Activated T-cell treated with anti-CD3 and anti-CD28 coated beads, Interleukin-2, amount 50 U/mL, for 24 hours (primary cell): ENCODE measurements at places on chromosomes 13 and 19.

- H3K27ac ChIP-seq = peak within 1 kb of the TSS; percentile 94
- peaks cover 27% of the 10 kb centered on the region for H3K36me3 ChIP-seq
- H3K27me3 ChIP-seq = no peaks in the 10 kb centered on the region
- peak within 1 kb of the TSS; percentile 95 for H3K4me3 ChIP-seq
- no peak for DNase-seq
Observed at GRCh38 chr19:49766930-49767299, at the start of gene AP2A1. Gene AP2A1, plus strand, starts transcription at chr19:49767001. Its CDS starts 133 bp downstream, at chr19:49767134.

DNA sequence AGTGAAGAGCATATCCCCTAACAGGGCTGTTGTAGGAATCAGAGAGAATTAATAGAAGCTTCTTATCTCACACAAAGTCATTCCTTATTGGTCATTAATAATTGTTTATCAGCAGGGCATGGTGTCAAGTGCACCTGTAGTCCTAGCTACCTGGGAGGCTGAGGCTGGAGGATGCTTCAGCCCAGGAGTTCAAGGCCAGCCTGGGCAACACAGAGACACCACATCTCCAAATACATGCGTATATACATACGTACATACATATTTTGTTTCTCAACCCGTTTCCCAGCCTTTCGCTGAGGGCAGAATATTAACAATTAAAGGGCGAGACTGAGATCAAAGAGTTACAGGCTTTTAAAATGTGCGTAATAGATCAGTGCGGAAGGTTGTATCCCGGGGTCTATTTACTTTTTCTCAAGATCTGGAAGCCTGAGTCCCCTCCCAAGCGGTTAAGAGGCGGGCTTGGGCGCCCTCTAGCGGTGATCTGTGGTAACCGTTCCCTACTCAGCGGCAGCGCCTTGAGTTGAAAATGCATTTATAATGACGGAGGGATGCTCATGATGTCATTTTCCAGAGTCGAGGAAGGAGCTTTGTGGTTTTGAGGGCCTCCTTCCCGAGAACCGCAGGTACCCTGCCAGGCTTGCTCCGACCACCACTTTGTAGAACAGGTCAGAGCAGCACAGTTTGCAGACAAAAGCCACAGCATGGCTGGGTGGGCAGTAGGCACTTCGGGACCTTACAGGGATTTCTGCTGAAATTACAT lies 169.6 kb upstream of the GPR12 start:
- no peaks in the 10 kb centered on the region for H3K36me3 ChIP-seq
- H3K4me3 ChIP-seq = no peak overlapping the region
- peaks cover 8% of the 10 kb centered on the region for H3K27me3 ChIP-seq
- H3K27ac ChIP-seq = no peak overlapping the region

DNA sequence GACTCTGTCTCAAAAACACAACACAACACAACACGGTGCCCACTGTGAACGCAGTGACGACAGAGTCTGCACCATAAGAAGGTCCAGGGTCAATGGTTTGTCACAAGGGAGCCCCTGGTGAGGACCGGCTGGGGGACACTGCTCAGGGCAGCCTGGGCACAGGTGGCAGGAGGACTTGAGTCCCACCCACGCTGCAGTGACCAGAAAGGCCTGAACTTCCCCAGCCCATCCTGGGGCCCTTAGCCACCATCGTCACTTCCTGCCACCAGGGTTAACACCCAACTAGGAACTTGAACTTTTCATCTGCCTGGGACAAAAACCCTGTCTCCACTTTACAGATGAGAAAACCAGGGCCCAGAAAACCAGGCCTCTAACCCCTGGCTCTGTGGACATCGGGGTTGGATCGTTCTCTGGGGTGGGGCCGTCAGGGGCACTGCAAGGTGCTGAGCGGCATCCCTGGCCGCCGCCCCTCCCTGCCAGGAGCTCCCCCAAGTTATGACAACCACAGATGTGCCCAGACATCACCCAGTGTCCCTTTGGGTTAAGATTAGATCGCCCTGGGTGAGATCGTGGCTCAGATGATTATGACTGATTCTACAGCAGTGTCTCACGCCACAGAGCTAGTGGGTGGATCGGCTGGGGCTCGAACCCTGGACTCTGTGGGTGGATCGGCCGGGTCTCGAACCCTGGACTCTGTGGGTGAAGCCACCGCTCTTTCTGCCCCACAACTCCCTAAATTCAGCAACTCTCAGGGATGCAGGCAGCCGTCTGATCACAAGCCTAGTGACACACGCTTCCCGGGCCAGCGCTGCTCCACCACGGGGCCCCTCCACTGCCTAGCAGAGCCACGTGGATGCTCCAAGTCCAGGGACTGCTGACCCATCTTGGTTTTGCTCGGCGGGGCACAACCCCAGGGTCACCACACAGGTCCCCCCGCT lies 14.0 kb downstream of the MOB3A start:
- H3K36me3 ChIP-seq = peaks cover 82% of the 10 kb centered on the region
- peak overlapping the region; percentile 98 for H3K27ac ChIP-seq
- H3K4me3 ChIP-seq = peak overlapping the region; percentile 96
- DNase-seq = peak; percentile 65

GRCh38 chr19:46297700-46298478 lies 1.0 kb downstream of the HIF3A start:
- no peak overlapping the region for H3K4me3 ChIP-seq
- H3K27ac ChIP-seq = no peak overlapping the region
- no peaks in the 10 kb centered on the region for H3K4me1 ChIP-seq

- peak overlapping the region; percentile 100 for H3K27ac ChIP-seq
- peaks cover 43% of the 10 kb centered on the region for H3K4me1 ChIP-seq
- peak overlapping the region; percentile 100 for H3K4me3 ChIP-seq
- no peaks in the 10 kb centered on the region for H3K27me3 ChIP-seq
Observed at GRCh38 chr13:36998624-36999041, 507 bp downstream of the ALG5 start.

GRCh38 chr13:65965501-65965900 lies 1264.6 kb downstream of the PCDH9 start:
- H3K27ac ChIP-seq = no peak overlapping the region
- H3K4me3 ChIP-seq = no peak overlapping the region
- no peaks in the 10 kb centered on the region for H3K27me3 ChIP-seq
- no peak for DNase-seq
- H3K36me3 ChIP-seq = no peaks in the 10 kb centered on the region
- no peaks in the 10 kb centered on the region for H3K4me1 ChIP-seq

GRCh38 chr13:70987043-70987442 lies 878.8 kb upstream of the KLHL1 start:
- no peaks in the 10 kb centered on the region for H3K36me3 ChIP-seq
- DNase-seq = no peak

DNA sequence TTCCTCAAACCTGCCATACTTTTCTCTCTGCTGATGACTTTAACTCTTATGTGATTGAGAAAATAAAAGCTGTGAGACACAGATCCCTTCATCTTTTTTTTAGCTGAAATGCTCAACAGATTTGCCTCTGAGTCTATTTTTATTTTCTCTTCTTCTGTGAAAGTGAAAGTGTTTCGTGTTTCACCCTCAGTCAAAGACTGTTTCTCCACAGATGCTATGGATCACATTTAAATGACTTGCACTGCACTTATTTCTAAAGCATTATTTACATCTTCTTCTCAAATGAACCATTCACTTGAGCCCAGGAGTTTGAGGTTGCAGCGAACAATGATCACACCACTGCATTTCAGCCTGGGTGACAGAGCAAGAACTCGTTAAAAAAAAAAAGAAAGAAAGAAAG lies 890.1 kb upstream of the PCDH20 start:
- H3K27ac ChIP-seq = no peak overlapping the region
- no peaks in the 10 kb centered on the region for H3K36me3 ChIP-seq
- no peak overlapping the region for H3K4me3 ChIP-seq
- H3K4me1 ChIP-seq = no peaks in the 10 kb centered on the region

DNA sequence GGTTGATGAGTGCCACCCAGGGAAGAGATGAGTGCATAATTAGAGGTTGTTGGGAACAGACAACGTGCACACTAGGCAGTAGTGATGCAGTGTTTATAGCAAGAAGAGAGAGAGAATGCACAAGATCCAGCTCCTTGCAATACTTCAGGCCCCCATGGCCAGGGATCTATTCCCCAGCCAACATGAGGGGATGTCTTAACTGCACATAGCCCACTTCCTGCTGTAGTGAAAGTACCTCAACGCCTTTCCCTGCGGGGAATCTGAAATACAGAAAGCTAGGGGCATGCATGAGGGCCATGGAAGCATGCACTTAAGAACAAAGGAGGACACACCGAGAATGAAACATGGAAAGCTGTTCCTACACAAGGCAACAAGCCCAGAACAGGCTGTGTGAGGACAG lies 636.7 kb upstream of the GPC6 start:
- no peak overlapping the region for H3K4me3 ChIP-seq
- no peaks in the 10 kb centered on the region for H3K4me1 ChIP-seq
- no peaks in the 10 kb centered on the region for H3K36me3 ChIP-seq

DNA sequence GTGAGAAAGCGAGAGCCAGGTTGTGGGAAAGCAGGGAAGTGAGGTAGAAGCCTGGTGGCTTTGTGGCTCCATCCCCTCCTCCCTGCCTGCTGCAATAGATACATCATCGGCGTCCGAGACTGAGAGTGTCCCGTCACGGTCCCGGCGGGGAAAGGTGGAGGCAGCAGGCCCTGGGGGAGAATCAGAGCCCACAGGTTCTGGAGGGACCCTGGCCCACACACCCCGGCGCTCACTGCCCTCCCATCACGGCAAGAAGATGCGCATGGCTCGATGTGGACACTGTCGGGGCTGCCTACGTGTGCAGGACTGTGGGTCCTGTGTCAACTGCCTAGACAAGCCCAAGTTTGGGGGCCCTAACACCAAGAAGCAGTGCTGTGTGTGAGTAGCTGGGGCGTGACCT lies 5.1 kb downstream of the KMT2B start:
- H3K36me3 ChIP-seq = peaks cover 90% of the 10 kb centered on the region
- no peak for DNase-seq
- no peak overlapping the region for H3K4me3 ChIP-seq
- peaks cover 28% of the 10 kb centered on the region for H3K4me1 ChIP-seq
- peak overlapping the region; percentile 65 for H3K27ac ChIP-seq
- H3K27me3 ChIP-seq = no peaks in the 10 kb centered on the region

- DNase-seq = no peak
- no peaks in the 10 kb centered on the region for H3K4me1 ChIP-seq
- no peaks in the 10 kb centered on the region for H3K27me3 ChIP-seq
- no peak overlapping the region for H3K27ac ChIP-seq
- no peaks in the 10 kb centered on the region for H3K36me3 ChIP-seq
- H3K4me3 ChIP-seq = no peak overlapping the region
Observed at GRCh38 chr13:65722506-65722905, 1507.6 kb downstream of the PCDH9 start.

- H3K27ac ChIP-seq = no peak overlapping the region
- peak; percentile 60 for DNase-seq
- H3K4me1 ChIP-seq = peaks cover 29% of the 10 kb centered on the region
- H3K27me3 ChIP-seq = peaks cover 64% of the 10 kb centered on the region
Observed at GRCh38 chr19:31348481-31349159, 616 bp downstream of the TSHZ3 start.

- no peak overlapping the region for H3K4me3 ChIP-seq
- no peak for DNase-seq
- H3K27me3 ChIP-seq = peaks cover 6% of the 10 kb centered on the region
- no peaks in the 10 kb centered on the region for H3K4me1 ChIP-seq
- no peaks in the 10 kb centered on the region for H3K36me3 ChIP-seq
Observed at GRCh38 chr13:46496086-46496485, 56.9 kb upstream of the LRCH1 start.

- H3K4me1 ChIP-seq = peaks cover 20% of the 10 kb centered on the region
- no peaks in the 10 kb centered on the region for H3K27me3 ChIP-seq
- peak overlapping the region; percentile 95 for H3K27ac ChIP-seq
- H3K4me3 ChIP-seq = peak overlapping the region; percentile 56
- peak; percentile 58 for DNase-seq
- H3K36me3 ChIP-seq = peaks cover 20% of the 10 kb centered on the region
Observed at GRCh38 chr19:16160943-16161560, 12.3 kb downstream of the CIB3 start.

DNA sequence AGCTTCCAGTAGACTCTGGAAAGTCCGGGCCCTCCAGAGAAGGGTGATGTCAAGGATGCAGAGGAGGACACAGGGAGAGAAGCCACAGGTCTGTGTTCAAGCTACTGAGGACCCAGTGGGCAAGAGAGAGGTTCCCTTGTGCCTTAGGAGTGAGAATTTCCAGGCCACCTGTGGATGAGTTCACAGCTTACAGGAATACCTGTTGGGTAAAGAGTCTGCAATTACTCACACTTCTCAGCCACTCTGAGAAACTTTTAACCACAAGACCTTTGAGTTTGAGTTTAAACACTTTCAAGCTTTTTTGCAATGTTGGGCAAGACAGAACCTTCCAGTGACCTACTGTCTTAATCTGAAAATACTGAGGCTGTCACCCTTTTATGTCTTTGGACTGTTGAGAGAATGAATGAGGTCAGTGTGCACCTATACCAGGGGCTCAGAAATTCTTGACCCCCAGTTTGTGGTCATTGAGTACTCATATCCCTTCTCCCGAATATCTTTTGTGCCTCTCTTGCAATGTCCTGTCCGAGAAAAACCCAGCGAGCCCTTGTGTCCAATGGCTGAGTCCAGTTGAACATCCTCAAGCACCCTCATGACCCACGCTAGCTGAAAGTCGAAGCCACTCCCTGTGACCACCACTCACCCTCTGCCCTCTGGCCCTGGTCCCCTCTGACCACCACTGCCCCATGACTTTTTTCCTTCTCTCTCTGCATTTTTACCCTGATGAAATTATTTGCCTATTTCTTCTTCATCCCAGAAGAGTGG lies 368.5 kb upstream of the ZNF507 start:
- H3K4me1 ChIP-seq = no peaks in the 10 kb centered on the region
- H3K27me3 ChIP-seq = no peaks in the 10 kb centered on the region
- H3K36me3 ChIP-seq = no peaks in the 10 kb centered on the region
- no peak overlapping the region for H3K4me3 ChIP-seq

DNA sequence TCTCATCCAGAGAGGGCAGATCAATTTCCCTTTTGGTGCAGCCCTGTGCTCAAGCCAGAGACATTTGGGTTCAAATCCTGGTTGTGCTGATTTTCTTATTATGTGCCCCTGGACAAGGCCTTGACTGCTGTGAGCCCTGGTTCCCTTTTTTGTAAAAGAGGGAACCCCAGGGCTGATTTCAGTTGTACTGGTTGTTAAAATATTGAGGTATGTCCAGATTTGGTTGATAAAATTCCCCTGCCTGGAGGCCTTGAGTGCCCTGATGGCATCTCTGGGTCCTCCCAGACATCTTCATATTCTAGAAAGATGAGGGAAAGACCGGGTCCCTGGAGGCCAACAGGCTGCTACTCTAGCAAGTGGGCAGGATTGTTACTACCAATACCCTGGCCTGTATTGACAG lies 14.4 kb upstream of the PLAUR start:
- H3K4me3 ChIP-seq = no peak overlapping the region
- DNase-seq = no peak
- H3K27ac ChIP-seq = no peak overlapping the region
- H3K4me1 ChIP-seq = peaks cover 4% of the 10 kb centered on the region
- no peaks in the 10 kb centered on the region for H3K36me3 ChIP-seq

GRCh38 chr13:111225166-111225565 lies 95.3 kb upstream of the TEX29 start:
- H3K36me3 ChIP-seq = peaks cover 53% of the 10 kb centered on the region
- H3K4me1 ChIP-seq = peaks cover 42% of the 10 kb centered on the region
- no peak for DNase-seq
- H3K27ac ChIP-seq = no peak overlapping the region

- H3K27me3 ChIP-seq = no peaks in the 10 kb centered on the region
- H3K27ac ChIP-seq = no peak overlapping the region
- H3K4me3 ChIP-seq = no peak overlapping the region
- peaks cover 9% of the 10 kb centered on the region for H3K4me1 ChIP-seq
Observed at GRCh38 chr13:23771956-23772355, 117.2 kb downstream of the MIPEP start.

GRCh38 chr19:51000981-51001380 lies 423 bp downstream of the KLK8 start:
- no peak overlapping the region for H3K27ac ChIP-seq
- H3K36me3 ChIP-seq = no peaks in the 10 kb centered on the region
- no peak for DNase-seq
- H3K4me3 ChIP-seq = no peak overlapping the region
- peaks cover 62% of the 10 kb centered on the region for H3K27me3 ChIP-seq
- H3K4me1 ChIP-seq = peaks cover 4% of the 10 kb centered on the region
